ENCODE measurements at places on chromosomes 4 and X. TPM values are rescaled to one million over a fixed set of nuclear protein-coding genes. Genes with fewer than 3 reads are reported as not detected.

DNA sequence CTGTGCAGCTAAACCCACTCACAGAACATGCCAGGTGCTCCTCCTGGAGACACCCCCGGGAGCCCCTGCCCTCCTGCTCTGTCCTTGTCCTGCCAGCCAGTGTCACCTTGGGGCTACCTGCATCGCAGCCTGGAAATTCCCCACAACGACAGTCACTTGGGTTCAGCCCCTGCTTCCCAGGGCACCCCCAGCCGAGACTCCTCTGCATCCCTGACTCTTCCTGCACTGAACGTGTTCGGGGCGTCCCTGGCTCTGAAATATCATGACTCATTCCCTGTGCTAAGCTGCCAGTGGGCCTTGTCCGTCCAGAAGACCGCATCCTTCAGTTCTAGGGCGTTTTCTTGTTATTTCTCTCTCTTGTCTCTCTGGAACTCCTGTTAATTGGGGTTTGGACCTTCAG lies 5.8 kb downstream of the CFAP99 start:
- H3K27me3 ChIP-seq, result peaks cover 8% of the 10 kb centered on the region
- H3K36me3 ChIP-seq, result no peaks in the 10 kb centered on the region
- no peak for DNase-seq
- no peak overlapping the region for H3K27ac ChIP-seq
- peaks cover 2% of the 10 kb centered on the region for H3K4me1 ChIP-seq
- H3K4me3 ChIP-seq, result no peak overlapping the region

DNA sequence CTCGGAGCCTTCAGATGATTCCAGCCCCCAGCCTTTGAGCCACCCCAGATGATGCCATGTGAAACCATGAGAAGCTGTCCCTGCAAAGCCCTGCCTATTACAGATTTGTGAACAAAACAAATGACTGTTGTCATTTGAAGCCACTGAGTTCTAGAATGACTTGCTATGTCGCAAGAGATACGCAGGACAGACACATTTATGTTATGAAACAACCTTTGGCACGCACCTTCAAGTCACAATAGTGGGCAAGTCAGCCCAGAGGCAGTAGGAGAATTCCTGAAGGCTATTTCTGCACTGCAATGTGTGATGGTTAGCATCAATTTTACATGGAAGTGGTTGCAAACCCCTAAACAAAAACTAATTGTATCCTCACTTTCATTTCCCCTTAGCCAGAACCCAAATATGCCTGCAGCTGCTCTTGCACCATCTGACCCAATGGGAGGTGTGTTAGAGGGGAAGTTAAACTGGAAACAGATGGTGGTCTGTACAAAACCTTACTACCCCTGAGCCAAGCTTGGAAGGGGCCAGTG lies 174.4 kb upstream of the ATP6AP2 start:
- H3K4me3 ChIP-seq, result no peak overlapping the region
- H3K4me1 ChIP-seq, result no peaks in the 10 kb centered on the region
- H3K27me3 ChIP-seq, result no peaks in the 10 kb centered on the region
- H3K27ac ChIP-seq, result no peak overlapping the region
- no peaks in the 10 kb centered on the region for H3K36me3 ChIP-seq

Gene MAGEA8
- not detected for total RNA-seq

GRCh38 chr4:87732033-87732765 lies 67.2 kb upstream of the IBSP start:
- no peak for DNase-seq
- no peak overlapping the region for H3K27ac ChIP-seq
- H3K4me3 ChIP-seq, result no peak overlapping the region
- H3K27me3 ChIP-seq, result no peaks in the 10 kb centered on the region
- no peaks in the 10 kb centered on the region for H3K4me1 ChIP-seq
- H3K36me3 ChIP-seq, result no peaks in the 10 kb centered on the region

GRCh38 chr4:141455651-141456050 lies 180.7 kb upstream of the IL15 start:
- no peak overlapping the region for H3K27ac ChIP-seq
- H3K4me1 ChIP-seq, result no peaks in the 10 kb centered on the region
- no peaks in the 10 kb centered on the region for H3K36me3 ChIP-seq
- no peaks in the 10 kb centered on the region for H3K27me3 ChIP-seq
- DNase-seq, result no peak
- H3K4me3 ChIP-seq, result no peak overlapping the region

DNA sequence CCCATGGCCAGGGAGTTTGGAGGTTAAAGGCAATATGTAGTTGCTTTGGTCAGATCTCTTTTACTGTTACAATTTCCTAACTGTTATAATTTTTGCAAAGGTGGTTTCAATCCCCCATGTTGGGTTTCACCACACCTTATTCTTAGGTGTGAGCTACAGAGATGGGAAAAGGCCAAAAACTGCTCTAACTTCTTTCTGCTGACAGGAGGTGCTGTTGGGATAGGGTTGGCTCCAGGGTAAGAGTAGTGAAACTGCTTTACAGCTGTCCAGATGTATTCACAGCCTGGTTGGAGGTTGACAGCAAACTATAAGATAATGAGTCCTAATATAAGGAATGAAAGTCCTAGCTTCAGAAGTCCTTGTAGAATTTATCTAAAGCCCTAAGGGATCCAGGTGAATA lies 181.3 kb upstream of the TEX13D start:
- no peak overlapping the region for H3K27ac ChIP-seq
- no peaks in the 10 kb centered on the region for H3K36me3 ChIP-seq
- H3K27me3 ChIP-seq, result no peaks in the 10 kb centered on the region
- DNase-seq, result no peak
- no peak overlapping the region for H3K4me3 ChIP-seq

DNA sequence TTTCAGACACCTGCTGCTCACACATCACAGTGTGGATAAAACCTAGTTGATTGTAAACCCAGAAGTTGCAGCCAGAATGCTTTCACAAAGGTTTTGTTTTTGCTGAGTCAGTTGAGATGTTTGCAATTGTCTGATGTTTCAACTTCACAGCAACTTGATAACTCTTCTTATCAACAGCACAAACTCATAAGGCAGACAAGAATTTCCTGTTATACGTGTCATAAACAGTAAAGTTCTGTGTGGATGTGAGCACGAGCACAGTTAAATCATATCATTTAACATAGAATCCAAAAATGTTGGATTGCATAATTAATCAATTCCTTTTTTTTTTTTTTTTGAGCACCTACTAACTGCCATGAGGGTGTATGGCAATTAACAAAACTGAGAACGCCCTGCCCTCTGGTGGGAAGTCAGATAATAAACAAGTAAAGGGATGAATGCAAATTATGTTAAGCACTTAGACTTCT lies 512.2 kb downstream of the PDHA2 start:
- H3K27ac ChIP-seq, result no peak overlapping the region
- H3K4me1 ChIP-seq, result no peaks in the 10 kb centered on the region
- H3K27me3 ChIP-seq, result no peaks in the 10 kb centered on the region
- no peaks in the 10 kb centered on the region for H3K36me3 ChIP-seq
- H3K4me3 ChIP-seq, result no peak overlapping the region

GRCh38 chr4:7095611-7096155 lies 27.8 kb upstream of the GRPEL1 start:
- no peaks in the 10 kb centered on the region for H3K36me3 ChIP-seq
- no peaks in the 10 kb centered on the region for H3K4me1 ChIP-seq
- H3K27ac ChIP-seq, result no peak overlapping the region
- H3K27me3 ChIP-seq, result peaks cover 7% of the 10 kb centered on the region
- no peak overlapping the region for H3K4me3 ChIP-seq

- H3K27me3 ChIP-seq, result no peaks in the 10 kb centered on the region
- no peak for DNase-seq
- no peak overlapping the region for H3K4me3 ChIP-seq
- no peaks in the 10 kb centered on the region for H3K4me1 ChIP-seq
- H3K36me3 ChIP-seq, result no peaks in the 10 kb centered on the region
- H3K27ac ChIP-seq, result no peak overlapping the region
Measured at GRCh38 chrX:27008486-27008885, 454.7 kb downstream of the PPP4R3C start.

Gene MBTPS2
- 4.6 TPM for total RNA-seq

GRCh38 chrX:20729416-20729815 lies 462.7 kb upstream of the RPS6KA3 start:
- DNase-seq, result no peak
- H3K27me3 ChIP-seq, result no peaks in the 10 kb centered on the region
- H3K4me1 ChIP-seq, result no peaks in the 10 kb centered on the region
- no peak overlapping the region for H3K27ac ChIP-seq

- no peaks in the 10 kb centered on the region for H3K36me3 ChIP-seq
- H3K4me1 ChIP-seq, result peaks cover 20% of the 10 kb centered on the region
- H3K4me3 ChIP-seq, result no peak overlapping the region
Measured at GRCh38 chr4:183100298-183100599, 1.2 kb downstream of the WWC2 start.
